ENCODE measurements at places on chromosomes 16 and 17.

DNA sequence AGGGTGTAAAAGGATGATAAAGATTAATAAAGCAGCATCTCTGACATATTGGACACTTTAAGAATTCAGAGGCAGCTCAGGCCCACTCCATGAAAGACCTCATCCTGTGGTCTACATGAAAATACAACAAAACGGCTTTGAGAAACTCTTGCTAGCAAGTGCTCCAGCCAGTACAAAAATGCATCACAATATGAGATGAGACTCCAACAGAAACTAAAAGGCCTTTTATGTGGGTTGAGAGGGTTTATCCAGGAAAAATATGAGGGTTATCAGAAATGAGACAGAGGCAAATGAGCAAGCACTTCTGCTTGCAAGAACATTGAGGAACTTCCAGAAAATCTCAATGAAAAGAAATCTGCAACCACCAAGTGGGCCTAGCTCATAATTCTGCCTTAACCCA is 65.7 kb downstream of the LITAF start:
- no peak for DNase-seq

DNA sequence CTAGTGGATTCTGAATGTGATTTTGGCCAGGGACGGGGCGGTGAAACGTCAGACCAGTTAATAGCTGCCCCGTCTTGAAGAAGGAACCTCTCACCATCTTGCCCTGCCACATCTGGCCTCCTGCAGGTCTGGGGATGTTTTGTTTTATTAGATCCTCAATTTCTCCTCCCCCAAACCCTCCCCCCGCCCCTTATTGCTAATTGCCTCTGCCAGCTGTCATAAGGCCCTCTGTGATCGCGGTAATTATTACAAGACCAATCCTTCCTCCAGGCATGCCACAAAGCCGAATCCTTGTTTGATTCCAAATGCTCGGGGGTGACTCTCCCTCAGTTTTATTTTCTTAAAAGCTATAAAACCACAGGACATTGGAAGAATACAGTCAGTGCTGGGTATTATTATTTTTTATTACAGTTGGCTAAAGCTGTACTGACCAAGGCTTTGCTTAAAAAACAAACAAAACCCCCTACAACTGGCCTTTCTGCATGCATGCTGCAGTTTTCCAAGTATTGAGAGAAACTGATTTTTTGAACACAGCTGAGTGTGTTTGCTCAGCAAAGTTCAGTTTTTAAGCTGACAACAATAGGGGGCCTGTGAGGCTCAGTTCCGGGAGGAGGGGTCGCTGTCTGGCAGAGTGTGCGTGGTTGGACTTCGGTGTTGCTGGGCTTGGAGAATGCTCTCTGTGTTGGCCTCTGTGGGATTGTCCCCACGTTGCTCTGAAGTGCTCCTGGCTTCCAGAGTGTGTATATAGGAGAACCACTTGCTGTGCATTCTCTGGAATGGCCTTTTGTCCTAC is 1.7 kb downstream of the KSR1 start:
- no peak for DNase-seq

DNA sequence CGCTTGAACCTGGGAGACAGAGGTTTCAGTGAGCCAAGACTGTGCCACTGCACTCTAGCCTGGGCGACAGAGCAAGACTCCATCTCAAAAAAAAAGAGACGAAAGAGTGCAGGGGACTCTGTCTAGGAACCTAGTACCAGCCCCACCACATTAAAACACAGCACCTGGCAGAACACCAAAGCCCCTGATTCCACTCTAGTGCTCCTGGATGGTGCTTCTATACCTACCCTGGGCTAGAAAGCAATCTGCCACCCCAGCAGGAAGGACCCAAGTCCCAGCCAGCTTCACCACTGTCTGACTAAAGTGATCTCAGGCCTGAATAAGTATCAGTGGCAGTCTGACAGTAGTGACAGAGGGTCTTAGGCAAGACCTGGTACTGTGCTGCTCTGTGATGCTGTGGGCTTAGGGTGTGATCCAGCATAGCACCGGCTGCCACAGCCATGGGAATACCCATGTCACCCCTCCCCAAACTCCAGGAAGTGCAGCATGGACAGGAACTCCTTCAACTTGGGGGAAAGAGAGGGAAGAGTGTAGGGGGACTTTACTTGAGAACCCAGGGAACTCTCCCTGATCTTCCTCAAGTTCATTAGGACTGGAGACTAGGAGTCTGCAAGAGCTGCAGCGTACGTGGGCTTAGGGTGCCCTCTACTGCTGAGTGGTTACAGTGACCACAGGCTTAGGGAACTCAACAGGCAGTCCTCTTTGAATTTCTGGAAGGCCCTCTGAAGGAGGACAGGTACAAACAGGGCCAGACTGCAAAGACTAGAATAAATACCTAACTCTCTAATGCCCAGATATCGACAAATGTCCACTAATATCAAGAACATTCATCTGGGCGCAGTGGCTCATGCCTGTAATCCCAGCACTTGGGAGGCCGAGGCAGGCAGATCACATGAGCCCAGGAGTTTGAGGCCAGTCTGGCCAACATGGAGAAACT is 30.0 kb upstream of the RNF43 start:
- DNase-seq, result peak; percentile 27

- DNase-seq, result no peak
Measured at GRCh38 chr17:42853968-42854790, 3.2 kb downstream of the AOC3 start.

GRCh38 chr17:7352910-7353635 is 1.1 kb downstream of the KCTD11 start:
- no peak for DNase-seq

GRCh38 chr17:32350666-32351418 is 885 bp downstream of the ZNF207 start:
- DNase-seq, result no peak

- no peak for DNase-seq
Measured at GRCh38 chr17:68450391-68450790, 6.9 kb downstream of the WIPI1 start.

GRCh38 chr16:64507240-64508024 is 614.4 kb downstream of the CDH11 start:
- DNase-seq, result no peak

DNA sequence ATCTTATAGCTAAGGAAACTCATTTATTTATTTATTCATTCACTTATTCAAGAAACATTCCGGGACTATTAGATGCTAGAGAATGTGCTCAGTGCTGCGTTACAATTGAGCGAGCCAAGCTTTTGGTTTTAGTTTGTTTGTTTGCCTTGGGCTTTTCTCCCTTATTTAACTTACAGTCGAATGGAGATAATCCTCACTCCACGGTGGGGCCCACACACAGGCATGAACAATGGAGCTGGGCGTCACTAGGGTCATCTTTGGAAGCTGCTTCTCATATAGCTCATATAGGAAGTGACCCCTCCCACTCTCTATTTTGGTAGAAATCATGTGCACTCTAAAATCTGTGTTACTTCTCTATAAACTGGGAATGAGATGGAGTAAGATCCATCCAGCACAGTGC is 210.0 kb downstream of the TMEM114 start:
- no peak for DNase-seq

DNA sequence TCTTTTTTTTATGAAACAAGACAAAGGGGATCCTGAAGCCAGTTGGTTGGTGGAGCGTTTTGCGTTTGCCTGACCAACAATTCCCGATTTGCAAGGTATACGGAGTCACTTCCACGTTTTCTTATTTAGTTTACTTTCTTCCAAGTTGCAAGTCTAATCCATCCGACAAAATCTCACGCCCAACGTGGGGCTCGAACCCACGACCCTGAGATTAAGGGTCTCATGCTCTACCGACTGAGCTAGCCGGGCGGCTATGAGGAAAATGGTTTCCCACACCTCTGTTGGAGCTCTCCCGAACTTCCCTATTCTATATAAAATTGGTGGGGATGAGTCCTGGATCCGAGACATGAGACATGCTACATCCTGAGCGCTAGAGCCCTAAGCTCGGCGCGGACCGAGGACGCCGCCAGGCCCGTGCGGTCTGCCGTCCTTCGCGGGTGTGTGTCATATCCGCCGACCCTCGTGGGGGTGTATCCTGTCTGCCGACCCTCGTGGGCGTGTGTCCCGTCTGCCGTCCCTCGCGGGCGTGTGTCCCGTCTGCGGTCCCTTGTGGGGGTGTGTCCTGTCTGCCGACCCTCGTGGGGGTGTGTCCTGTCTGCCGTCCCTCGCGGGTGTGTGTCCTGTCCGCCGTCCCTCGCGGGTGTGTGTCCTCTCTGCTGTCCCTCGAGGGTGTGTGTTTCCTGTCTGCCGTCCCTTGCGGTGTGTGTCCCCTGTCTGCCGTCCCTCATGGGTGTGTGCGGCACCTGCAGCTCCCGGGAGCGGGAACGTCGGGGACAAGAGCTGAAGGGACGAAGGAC is 22.6 kb downstream of the ZNF213 start:
- no peak for DNase-seq

DNA sequence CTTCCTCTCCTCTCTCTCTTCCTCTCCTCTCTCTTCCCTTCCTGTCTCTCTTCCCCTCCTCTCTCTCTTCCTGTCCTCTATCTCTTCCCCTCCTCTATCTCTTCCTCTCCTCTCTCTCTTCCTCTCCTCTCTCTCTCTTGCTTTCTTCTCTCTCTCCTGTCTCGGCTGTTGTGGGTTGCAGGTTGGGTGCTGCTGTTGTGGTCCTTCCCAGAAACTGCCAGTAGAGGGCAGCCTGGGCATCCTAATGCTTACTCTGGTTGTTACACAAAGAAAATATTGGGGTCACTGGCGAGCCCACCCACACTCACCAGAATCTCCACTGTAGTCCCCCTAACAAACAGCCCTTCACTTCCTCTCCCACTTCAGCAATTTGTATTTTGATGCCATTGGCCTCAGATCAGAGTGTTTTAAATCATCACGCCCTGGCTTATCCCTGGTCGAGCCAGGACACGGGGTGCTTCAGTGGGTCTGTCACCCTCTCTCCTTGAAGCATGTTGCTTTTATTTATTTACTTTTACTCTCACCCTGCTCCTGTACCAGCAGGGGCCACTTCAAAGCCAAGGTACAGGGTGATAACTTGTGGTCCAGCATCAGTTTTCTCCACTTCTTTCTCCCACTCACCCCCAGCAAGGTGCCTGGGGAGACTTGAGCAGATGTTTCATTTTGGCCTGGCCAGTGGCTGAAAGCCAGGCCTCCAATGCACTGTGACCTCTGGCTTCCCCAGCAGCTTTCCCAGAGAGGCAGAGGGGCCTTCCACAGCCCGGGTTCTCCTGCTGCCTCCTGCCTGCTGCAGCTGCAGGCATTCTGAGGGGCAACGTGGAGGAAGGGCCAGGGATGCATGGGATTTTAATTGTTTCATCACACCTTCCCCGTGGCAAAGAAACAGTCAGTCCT is 4.7 kb upstream of the MMP15 start:
- no peak for DNase-seq

- no peak for DNase-seq
Measured at GRCh38 chr16:21651515-21651914, 893 bp downstream of the IGSF6 start.

DNA sequence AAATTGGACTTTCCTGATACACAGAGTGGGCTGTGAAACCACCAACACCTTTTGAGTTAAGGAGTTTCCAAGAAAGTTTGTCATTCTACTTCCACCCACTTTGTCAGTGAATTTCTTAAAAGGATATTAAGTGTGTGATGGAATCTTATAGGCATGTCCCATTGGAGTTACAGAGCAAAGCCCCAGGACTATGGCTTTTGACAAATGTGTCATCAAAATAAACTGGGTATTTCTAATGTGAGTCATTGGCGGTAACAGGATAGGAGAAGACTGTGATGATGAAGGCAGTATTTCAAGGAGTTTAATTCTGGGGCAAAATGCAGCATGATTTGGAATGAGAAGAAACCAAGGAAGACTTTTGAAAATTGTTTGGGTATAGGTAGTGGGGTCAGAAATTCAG is 1013.8 kb upstream of the EEF2KMT start:
- no peak for DNase-seq

GRCh38 chr17:78428836-78429617 is 50.6 kb downstream of the PGS1 start:
- DNase-seq, result no peak

DNA sequence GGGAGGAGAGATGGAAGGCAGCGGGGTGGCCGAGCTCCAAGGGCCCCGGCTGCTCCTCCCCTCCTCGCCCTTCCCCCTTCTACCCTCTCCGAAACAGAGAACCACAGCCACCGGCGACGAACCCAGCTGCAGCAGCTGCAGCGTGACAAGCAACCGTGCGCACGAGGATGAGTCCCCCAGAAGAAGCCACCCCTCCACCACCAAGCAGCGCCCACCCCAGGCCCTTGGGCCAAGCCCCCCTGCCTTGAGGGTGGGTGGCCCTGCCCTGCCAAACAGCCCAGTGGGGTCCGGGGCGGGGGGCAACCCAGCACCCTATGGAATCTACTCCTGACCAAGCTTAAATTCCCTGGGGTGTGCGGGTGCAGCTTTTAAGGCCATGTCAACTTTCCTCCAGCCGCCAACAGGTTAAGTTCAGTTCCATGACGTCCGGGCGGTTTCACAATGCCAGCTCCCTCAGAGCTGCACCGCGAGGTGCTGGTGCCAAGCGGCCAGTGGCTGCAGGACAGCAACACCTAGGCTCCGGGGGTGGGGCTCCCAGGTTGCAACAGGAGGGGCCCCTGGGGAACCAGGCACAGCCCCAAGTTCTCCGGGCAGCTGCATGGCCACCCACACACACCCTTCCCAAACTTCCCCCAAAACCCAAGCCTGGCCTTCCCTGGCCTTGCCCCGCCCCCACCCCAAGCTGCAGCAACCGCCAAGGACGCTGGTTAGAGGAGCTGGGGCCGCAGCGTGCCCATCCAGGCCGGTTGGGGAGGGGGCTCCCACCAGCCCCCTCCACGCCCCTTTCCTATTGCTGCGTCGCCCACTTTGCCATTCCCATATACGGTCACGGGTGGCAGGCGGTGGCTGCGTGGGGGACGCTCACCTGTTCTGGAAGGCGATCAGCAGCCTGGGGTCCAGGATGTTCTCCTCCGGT is 2.0 kb downstream of the CBX4 start:
- DNase-seq, result no peak

DNA sequence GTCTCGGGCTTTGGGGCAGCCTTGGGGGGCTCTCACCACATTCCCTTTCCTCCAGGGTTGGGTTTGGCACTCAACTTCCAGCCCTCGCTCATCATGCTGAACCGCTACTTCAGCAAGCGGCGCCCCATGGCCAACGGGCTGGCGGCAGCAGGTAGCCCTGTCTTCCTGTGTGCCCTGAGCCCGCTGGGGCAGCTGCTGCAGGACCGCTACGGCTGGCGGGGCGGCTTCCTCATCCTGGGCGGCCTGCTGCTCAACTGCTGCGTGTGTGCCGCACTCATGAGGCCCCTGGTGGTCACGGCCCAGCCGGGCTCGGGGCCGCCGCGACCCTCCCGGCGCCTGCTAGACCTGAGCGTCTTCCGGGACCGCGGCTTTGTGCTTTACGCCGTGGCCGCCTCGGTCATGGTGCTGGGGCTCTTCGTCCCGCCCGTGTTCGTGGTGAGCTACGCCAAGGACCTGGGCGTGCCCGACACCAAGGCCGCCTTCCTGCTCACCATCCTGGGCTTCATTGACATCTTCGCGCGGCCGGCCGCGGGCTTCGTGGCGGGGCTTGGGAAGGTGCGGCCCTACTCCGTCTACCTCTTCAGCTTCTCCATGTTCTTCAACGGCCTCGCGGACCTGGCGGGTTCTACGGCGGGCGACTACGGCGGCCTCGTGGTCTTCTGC is 8.4 kb downstream of the SLC16A3 start:
- DNase-seq, result no peak

DNA sequence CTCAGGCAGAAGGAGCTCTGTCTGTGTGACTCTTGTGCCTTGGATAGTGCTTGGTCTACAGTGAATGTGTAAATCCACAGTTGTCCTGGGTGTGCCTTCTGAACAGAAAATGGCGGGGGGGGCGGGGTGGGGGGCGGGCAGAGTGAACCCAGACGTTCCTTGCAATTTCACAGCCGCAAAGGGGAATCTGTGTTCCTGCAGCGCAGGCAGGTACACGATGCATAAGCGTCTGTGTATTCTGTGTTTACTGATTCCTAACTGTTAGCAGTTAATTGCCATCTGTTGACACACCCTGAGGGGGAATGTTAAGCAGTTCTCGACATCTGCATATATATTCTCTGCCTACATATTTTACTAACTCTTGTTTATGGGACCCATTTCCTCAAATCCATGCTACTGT is 123.5 kb upstream of the ZFHX3 start:
- no peak for DNase-seq

Measured in activated CD8-positive, alpha-beta memory T cell treated with anti-CD3 and anti-CD28 coated beads for 48 hours (primary cell).